ENCODE measurements at places on chromosomes 1 and 21. TPM values are rescaled to one million over a fixed set of nuclear protein-coding genes. Genes with fewer than 3 reads are reported as not detected.

CASQ1 gene
- not detected for total RNA-seq

NPHP4 gene
- total RNA-seq = 15.3 TPM

NENF gene
- 25.6 TPM for total RNA-seq

DNA sequence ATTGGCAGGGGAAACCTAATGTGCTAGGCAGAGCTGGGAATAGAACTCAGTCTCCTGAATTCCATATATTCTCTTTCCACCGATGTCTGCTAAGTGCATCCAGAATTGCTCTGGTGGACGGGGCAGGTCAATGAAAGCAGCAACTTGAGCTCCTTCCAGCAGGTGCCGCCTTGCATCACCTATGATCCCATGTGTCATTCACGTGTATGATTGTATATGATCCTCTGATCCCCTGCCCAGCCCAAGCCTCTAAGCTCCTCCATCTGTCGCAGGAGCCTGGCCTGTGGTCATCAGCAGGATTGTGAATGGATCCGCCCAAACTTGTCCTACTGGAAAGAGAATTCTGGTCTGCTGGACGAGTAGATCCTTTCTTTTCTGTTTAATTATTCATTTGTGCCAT, 13.1 kb downstream of the ACTA1 start:
- no peak for DNase-seq

GRCh38 chr1:116569381-116569670, 1.5 kb downstream of the CD58 start:
- DNase-seq = no peak

GRCh38 chr1:113325022-113325421, 65.3 kb upstream of the MAGI3 start:
- DNase-seq = no peak

DNA sequence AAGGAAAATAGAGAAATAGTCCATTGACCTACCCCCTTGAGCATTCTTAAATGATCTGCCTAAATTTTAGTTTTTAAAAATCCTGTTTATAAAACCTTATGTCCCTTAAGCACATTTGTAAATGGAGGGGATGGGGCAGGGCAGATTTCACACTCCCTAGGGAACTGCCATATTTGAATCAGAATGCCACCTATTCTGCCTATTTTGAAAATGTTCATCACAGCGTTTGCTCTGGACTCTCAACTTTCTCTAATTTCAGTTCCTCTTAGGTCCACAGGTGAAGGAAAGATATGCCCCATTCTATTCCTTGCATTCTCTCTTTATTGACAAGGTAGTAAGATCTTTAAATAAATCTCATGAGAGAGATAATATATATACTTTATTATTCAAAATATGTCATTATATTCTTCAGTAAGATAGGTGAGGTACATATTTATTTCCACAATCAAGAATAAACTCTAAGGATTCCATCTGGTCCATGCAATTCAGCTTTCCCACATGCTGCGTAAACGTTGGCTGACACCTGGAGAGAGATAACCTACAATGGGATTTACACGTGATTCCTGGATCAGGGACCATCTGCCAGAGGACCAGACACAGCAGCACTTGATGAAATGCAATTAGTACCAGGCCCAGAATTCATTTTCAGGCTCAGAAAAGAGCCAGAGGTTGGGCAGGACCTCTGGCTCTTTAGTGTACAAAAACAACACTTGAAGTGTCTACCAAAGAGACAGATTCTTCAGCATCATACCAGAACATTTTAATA, 1.2 kb upstream of the LPGAT1 start:
- DNase-seq = no peak
